ENCODE measurements at places on chromosomes 12 and 14.

- peaks cover 24% of the 10 kb centered on the region for H3K27me3 ChIP-seq
- no peak overlapping the region for H3K27ac ChIP-seq
- no peak for DNase-seq
- no peak overlapping the region for H3K4me3 ChIP-seq
- peaks cover 5% of the 10 kb centered on the region for H3K4me1 ChIP-seq
Measured at GRCh38 chr12:108004319-108004718, 124.8 kb upstream of the WSCD2 start.

DNA sequence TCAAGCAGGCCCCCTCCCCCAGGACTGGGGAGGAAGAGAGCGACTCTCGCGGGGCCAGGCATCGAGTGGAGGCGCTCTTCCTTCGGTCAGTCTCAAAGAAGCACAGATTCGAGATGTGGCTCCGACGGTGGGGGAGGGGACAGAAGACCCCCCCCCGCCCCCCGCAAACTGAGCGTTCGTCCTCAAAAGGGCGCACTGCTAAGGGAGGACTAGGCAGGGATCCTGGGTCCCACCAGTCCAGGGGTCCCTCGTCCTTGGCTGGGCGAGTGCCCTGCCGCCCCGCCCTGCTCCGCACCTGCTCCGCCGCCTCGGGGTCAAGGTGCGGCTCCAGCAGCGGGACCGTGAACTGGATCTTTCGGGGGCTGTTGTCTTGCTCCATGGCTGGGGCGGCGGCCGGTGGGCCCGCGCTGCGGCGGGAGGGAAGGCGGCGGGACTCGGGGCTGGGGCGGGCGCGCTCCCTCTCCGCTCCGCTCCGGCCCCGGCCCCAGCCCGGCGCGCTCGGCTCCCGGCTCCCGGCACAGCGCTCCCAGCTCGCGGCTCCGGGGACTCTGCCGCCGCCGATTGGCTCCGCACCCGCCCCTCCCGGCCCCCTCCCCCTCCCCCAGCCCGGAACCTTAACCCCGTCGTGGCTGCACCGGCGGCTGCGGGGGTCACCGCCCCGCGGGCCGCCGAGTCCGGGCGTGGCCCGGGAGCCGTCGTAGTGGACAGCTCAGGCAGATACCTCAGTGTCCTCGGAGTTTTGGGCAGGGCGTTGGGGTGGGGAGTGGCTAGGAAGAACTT, at the start of gene PPP1R1A:
TSS of gene PPP1R1A (minus strand) at position 550 of the 780 bp plus-strand sequence. CDS start at position 379, 171 bp downstream.
- H3K27me3 ChIP-seq = peaks cover 54% of the 10 kb centered on the region
- peaks cover 34% of the 10 kb centered on the region for H3K4me1 ChIP-seq
- H3K36me3 ChIP-seq = peaks cover 3% of the 10 kb centered on the region
- DNase-seq = peak; percentile 22

DNA sequence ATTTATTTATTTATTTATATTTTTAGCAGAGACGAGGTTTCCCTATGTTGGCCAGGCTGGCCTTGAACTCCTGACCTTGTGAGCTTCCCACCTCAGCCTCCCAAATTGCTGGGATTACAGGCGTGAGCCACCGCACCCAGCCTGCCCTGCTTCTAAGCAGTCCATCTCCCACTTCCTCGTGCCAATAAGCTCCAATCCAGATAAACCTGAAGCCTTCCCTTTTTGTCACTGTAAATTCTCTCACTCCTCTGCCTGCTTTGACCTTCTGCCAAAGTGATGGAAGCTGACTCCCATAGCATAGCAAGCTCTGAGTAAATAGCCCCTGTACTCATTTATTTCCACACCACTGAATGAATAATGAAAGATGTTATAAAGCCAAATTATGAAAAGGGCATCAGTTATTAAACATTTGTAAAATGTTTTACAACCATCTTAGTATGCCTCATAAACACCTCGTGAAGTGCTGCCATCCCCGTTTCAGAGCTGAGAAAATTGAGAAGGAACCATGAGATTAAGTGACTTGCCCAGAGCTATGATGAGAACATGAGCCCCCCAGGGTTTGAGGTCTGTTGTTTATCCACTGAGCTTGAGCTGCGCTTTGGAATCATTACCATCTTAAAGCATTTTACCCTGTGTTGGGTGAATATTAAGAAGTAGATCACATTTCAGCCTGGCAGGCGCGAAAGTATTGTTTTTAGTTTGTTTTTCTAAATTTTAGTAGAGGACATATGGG, 30.4 kb downstream of the MANSC1 start:
- H3K27me3 ChIP-seq = no peaks in the 10 kb centered on the region
- no peaks in the 10 kb centered on the region for H3K36me3 ChIP-seq
- peak overlapping the region; percentile 8 for H3K27ac ChIP-seq
- H3K4me1 ChIP-seq = peaks cover 16% of the 10 kb centered on the region

- H3K27ac ChIP-seq = no peak overlapping the region
- H3K4me1 ChIP-seq = peaks cover 13% of the 10 kb centered on the region
- DNase-seq = no peak
- no peak overlapping the region for H3K4me3 ChIP-seq
- H3K27me3 ChIP-seq = peaks cover 9% of the 10 kb centered on the region
Measured at GRCh38 chr12:69027411-69027881, 94.5 kb upstream of the CPM start.

DNA sequence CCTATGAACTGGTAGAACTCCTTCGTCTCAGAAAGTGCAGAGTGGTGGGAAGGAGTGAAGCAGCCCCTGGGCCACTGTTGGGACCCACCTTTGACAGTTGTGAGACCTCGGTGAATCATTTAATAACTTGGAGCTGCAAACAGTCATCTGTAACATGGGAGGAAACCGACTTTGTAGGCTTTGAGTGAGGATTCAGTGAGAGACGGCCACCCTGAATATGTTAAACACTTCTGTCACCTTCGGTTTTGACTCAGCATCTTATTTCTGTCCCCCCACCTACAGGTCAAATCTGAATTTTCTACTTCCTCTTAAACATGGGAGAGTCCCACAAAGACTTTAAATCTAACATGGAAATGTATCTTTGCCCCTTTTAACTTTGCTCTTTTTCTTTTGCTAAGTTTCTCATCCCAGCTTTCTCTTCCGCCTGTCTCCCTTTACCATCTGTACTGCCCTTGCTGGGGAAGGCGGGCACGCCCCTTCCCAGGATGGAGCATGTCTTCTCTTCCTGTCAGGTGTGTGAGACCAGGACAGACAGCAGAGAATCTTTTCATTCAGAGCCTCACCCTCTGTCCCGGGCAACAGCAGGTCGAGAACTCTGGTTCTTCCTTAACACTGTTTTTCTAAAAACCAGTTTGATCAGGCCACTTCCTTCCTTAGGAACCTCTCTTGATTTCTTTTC, 37.1 kb downstream of the ZC3H14 start:
- H3K4me1 ChIP-seq = peaks cover 5% of the 10 kb centered on the region
- no peak for DNase-seq
- no peak overlapping the region for H3K4me3 ChIP-seq
- H3K27ac ChIP-seq = peak overlapping the region; percentile 35

GRCh38 chr12:79546466-79547043, 144.2 kb downstream of the PAWR start:
- no peak overlapping the region for H3K4me3 ChIP-seq
- peaks cover 5% of the 10 kb centered on the region for H3K27me3 ChIP-seq
- H3K36me3 ChIP-seq = peaks cover 6% of the 10 kb centered on the region
- no peak for DNase-seq
- H3K27ac ChIP-seq = peak overlapping the region; percentile 96

- peaks cover 31% of the 10 kb centered on the region for H3K27me3 ChIP-seq
- no peaks in the 10 kb centered on the region for H3K36me3 ChIP-seq
- peak overlapping the region; percentile 70 for H3K4me3 ChIP-seq
- H3K4me1 ChIP-seq = peaks cover 36% of the 10 kb centered on the region
Measured at GRCh38 chr12:26112703-26113147, 12.1 kb downstream of the BHLHE41 start.

- no peaks in the 10 kb centered on the region for H3K36me3 ChIP-seq
- no peak overlapping the region for H3K27ac ChIP-seq
- no peak for DNase-seq
- peaks cover 11% of the 10 kb centered on the region for H3K27me3 ChIP-seq
- no peak overlapping the region for H3K4me3 ChIP-seq
Measured at GRCh38 chr12:54716261-54716660, 68.1 kb upstream of the DCD start.

GRCh38 chr12:116126610-116127009, 150.9 kb downstream of the MED13L start:
- peaks cover 19% of the 10 kb centered on the region for H3K4me1 ChIP-seq
- no peak overlapping the region for H3K4me3 ChIP-seq
- no peak overlapping the region for H3K27ac ChIP-seq
- H3K36me3 ChIP-seq = no peaks in the 10 kb centered on the region
- DNase-seq = no peak

DNA sequence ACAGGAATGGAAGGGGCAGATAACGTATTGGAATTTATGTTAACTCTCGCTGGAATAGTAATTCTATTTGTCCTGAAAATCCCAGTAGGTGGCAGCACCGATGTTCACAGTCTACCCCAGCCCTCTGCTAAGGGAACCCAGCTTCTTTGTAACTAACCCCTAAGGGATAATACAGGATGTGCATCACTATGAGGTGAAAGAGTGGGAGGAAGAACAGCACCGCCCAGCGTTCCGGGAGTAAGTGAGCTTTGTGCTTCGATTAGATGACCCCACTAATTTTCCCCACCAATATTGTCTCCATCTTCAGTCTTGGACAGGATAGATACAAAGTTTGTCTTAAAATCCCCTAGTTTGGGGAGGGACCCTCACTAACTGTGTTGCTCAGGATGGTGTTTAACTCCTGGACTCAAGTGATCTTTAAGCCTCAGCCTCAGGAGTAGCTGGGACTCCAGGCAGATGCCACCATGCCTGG, 2.7 kb downstream of the SLC2A3 start:
- no peaks in the 10 kb centered on the region for H3K27me3 ChIP-seq
- peak; percentile 32 for DNase-seq
- peaks cover 14% of the 10 kb centered on the region for H3K4me1 ChIP-seq
- H3K27ac ChIP-seq = no peak overlapping the region

- H3K36me3 ChIP-seq = no peaks in the 10 kb centered on the region
- H3K27ac ChIP-seq = no peak overlapping the region
- H3K27me3 ChIP-seq = no peaks in the 10 kb centered on the region
Measured at GRCh38 chr14:30195941-30196340, 268.3 kb upstream of the PRKD1 start.

DNA sequence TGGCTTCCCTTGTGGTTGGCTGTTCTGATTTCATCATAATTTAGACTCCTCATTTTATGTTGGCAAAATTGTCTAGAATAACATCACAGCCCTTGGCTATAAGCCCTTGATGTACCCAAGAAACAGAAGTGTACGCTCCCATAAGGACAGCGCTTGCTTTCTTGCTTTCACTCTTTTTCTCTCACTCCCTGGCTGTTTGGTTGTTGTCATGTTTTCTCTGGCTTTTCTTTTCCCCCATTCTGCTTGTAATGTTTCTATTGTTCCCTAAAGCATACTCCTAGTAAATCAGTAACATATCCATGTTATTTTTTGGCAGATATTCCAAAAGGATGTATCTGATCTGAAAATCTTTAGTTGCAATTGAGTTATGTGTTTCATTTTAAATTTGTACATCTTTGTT, 530.5 kb downstream of the NOVA1 start:
- no peak for DNase-seq
- H3K4me3 ChIP-seq = no peak overlapping the region
- no peaks in the 10 kb centered on the region for H3K4me1 ChIP-seq
- no peak overlapping the region for H3K27ac ChIP-seq
- no peaks in the 10 kb centered on the region for H3K36me3 ChIP-seq
- no peaks in the 10 kb centered on the region for H3K27me3 ChIP-seq

GRCh38 chr12:49838973-49839633, 3.8 kb downstream of the BCDIN3D start:
- peaks cover 2% of the 10 kb centered on the region for H3K27me3 ChIP-seq
- peaks cover 13% of the 10 kb centered on the region for H3K4me1 ChIP-seq
- no peak overlapping the region for H3K4me3 ChIP-seq
- DNase-seq = no peak
- no peak overlapping the region for H3K27ac ChIP-seq
- H3K36me3 ChIP-seq = peaks cover 2% of the 10 kb centered on the region

- H3K4me3 ChIP-seq = no peak overlapping the region
- H3K36me3 ChIP-seq = peaks cover 22% of the 10 kb centered on the region
- no peaks in the 10 kb centered on the region for H3K27me3 ChIP-seq
- DNase-seq = no peak
Measured at GRCh38 chr12:57190037-57190436, 26.6 kb upstream of the NXPH4 start.

Measured in progenitor cell of endocrine pancreas (in vitro differentiated cells).